Psoas muscle (tissue), 8 donors: ENCODE measurements at places on chromosomes 3 and 15. TPM values are rescaled to one million over a fixed set of nuclear protein-coding genes. Genes with fewer than 3 reads are reported as not detected.

Gene ECE2
- polyA plus RNA-seq = not detected

Gene DCLK3
- 0.36 TPM for polyA plus RNA-seq

Gene CLDN18
- not detected for polyA plus RNA-seq

Gene NR1I2
- polyA plus RNA-seq = 0.03 TPM

Gene TGM4
- not detected for polyA plus RNA-seq

Gene GOLGA6A
- polyA plus RNA-seq = not detected

DNA sequence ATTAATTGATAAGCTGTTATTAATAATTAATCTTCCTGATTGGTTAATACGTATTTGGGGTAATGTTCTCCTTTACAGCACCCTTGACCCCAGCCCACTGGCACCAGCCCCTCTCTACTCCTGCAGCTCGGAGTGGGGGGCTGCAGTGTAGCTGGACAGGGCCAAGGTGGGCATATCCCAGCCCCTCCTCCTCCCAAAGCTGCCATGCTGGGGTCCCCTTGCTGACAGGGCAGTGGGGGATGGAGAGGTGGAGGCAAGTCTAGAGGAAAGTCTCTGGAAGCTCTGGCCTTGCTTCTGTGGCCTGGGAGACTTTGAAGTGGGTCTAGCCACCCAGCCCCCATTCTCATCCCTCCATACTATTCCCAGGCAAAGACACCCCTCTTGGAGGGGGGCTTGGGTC lies 35.8 kb downstream of the HCN4 start:
- DNase-seq = no peak

DNA sequence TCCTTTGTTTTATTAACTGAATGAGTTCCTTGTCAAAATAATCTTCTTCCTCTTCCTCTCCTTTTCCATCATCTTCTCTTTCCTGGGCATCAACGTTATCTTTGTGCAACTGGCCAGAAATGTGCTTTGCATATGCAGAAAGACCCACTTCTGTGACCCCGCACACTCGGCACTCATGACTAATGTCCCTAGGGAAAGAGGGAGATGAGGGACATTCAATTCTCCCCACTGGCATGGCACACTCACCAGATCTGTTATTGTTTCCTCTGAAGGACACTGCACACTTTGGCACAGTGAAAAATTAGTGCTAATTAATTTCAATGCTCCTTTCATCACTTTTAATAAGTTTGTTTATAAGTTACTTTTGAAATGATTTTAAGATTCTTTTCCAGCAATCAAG lies 34.0 kb downstream of the ZNF106 start:
- DNase-seq = no peak

DNA sequence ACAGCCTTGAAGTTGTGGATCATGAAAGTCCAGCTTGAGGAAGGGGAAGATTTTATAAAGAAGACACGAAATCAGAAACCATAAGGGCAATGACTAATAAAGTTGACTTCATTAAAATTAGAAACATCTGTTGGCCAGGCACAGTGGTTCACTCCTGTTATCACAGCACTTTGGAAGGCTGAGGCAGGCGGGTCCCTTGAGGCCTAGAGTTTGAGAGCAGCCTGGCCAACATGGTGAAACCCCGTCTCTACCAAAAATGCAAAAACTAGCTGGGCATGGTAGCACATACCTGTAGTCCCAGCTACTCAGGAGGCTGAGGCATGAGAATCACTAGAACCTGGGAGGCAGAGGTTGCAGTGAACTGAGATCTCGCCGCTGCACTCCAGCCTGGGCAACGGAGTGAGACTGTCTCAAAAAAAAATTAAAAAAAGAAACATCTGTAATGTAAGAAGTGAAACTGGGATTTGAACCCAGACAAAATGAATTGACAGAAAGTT lies 7.9 kb upstream of the UBXN7 start:
- peak; percentile 58 for DNase-seq

DNA sequence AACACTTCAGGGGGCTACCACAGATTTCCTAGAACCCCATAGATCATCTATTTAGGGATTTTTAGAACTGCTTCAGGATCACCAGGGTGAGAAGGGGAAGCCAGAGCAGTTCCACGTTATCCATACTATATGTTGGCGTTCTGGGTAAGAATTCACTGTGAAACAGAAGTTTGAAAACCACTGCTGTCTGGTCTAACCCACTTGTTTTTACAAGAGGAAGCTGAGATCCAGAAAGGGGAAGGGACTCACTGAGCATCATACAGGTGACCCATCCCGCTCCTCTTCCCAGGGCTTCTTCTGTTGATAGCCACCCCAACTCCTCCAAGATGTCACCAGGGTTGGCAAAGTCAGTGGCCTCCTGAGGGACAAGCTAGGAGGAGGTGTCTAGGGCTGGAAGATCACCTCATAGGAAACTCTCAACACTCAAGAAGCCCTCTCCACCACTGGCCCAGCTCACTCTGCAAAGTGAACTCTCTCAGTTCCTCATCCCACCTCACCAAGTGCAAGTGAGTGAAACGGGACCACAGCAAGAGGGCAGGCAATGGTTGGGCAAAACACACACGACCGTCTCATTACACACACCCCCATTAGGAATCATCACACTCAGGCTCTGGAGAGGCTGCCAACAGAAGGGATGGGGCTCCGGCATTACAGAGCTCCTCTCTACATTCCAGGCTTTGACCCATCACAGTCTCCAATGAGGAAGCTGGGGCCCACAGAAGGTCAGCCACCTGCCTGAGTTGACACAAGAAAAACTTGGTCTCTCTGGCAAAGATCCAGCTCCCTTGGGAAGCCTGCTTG lies 1.8 kb downstream of the DAPK2 start:
- no peak for DNase-seq

GRCh38 chr15:58083526-58083925 lies 18.0 kb upstream of the ALDH1A2 start:
- DNase-seq = no peak

DNA sequence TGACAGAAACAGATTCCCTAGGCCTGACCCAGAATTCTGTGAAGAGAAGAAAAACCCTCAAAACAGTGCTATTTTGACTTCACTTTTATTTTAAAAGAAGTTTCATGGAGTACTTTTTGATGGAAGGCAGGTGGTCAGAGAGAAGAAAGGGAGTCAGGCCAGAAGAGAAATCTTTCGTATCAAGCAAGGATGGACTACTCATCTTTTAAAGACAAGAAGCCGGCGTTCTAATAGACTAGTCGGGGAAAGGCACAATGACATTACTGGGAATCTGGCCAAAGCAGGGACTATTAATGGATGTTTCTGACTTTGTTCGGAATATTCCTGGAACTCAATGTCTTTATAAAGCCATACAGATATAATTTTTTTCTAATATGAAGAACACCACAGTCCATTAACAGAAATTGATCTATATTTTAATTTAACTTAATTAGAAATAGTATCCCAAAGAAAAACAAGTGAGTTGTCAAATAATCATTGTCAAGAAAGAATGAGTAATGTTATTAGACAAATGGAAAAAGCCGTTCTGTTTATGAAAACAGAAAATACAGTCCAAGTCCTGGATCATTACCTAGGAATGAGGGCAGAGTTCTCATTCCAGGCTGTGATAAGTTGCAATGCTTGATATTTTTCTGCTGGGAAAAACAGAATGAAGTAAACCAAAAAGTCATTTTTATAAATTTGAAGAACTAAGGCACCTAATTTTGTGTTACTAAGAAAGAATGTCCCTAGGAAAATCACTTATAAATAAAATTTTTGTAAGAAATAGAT lies 23.7 kb upstream of the PCOLCE2 start:
- DNase-seq = no peak

DNA sequence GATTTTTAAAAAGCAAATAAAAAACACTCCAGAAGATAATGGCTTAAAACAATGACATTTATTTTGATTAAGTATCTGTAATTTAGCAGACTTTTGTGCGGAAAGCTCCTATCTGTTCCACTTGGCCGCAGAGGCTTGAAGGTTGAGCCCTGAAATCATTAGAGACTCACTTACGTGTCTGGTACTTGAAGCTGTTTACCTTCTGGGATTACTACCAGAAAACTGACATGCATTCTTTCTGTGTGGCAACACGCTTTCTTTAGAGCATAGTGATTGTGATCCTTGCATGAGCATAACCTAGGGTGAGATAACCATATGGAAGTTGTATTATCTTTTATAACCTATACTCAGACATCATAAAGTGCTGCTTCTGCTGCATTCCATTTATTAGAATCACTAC lies 298.5 kb downstream of the SI start:
- DNase-seq = no peak

DNA sequence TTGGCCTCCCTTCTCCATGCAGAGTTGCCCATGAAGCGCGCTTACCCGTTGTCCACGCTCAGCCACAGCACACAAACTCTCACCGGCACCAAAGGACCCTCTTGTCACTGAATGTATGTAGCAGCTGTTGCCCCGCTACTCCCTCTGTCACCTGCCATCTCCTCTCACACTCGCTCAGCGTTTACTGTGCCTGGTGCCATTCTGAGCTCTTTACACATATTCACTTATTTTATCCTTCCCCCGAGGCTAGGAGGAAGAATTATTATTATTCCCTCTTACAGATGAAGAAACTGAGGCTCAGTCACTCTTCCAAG lies 41.7 kb upstream of the PRR23E start:
- DNase-seq = no peak

GRCh38 chr15:40892447-40893012 lies 1.7 kb upstream of the VPS18 start:
- no peak for DNase-seq

- no peak for DNase-seq
Observed at GRCh38 chr3:126015075-126015474, 46.1 kb downstream of the ROPN1B start.

GRCh38 chr15:77630956-77631744 lies 1.6 kb downstream of the LINGO1 start:
- DNase-seq = no peak

GRCh38 chr15:30059771-30060170 lies 23.0 kb upstream of the GOLGA8J start:
- no peak for DNase-seq

GRCh38 chr3:52238193-52238760 lies 681 bp downstream of the TWF2 start:
- DNase-seq = peak; percentile 34

GRCh38 chr3:106068381-106068780 lies 199.6 kb upstream of the CBLB start:
- DNase-seq = no peak

GRCh38 chr15:76208084-76208785 lies 103.0 kb downstream of the ETFA start:
- DNase-seq = no peak
